A549 treated with DMSO at 1 μM for 4 hours (cell line): ENCODE measurements at places on chromosomes 2 and 18. TPM values are rescaled to one million over a fixed set of nuclear protein-coding genes. Genes with fewer than 3 reads are reported as not detected.

The KYNU gene
- 304 to 362 TPM (median 328 TPM) in 5 replicates for total RNA-seq

The C2orf78 gene
- not detected in 5 replicates for total RNA-seq

The GPR45 gene
- total RNA-seq, result not detected in 5 replicates

The CNDP1 gene
- total RNA-seq, result not detected in 5 replicates

The HOXD3 gene
- 0.15 to 0.18 TPM (median 0.16 TPM) in 4 of 5 replicates, not detected in the other for total RNA-seq

The CYP1B1 gene
- total RNA-seq, result 9.3 to 11.1 TPM (median 10.8 TPM) in 5 replicates

The CCDC178 gene
- total RNA-seq, result not detected in 5 replicates

The MATN3 gene
- 8.9 to 15.9 TPM (median 12.6 TPM) in 5 replicates for total RNA-seq

The DPP10 gene
- not detected in 5 replicates for total RNA-seq

The RAD51AP2 gene
- total RNA-seq, result not detected in 5 replicates

The B4GALT6 gene
- total RNA-seq, result 7.2 to 9.8 TPM (median 9.5 TPM) in 5 replicates

The PELI1 gene
- total RNA-seq, result 1.1 to 1.8 TPM (median 1.4 TPM) in 5 replicates

The CNTNAP5 gene
- not detected in 5 replicates for total RNA-seq

The IL1R2 gene
- 0.62 to 1.1 TPM (median 0.72 TPM) in 5 replicates for total RNA-seq

The TUBA4B gene
- 0.26 to 0.46 TPM (median 0.31 TPM) in 5 replicates for total RNA-seq

The PTH2R gene
- total RNA-seq, result 0.06 TPM in 1 of 5 replicates, not detected in the others

The RAB27B gene
- total RNA-seq, result 11.2 to 20.5 TPM (median 14.8 TPM) in 5 replicates

The ARID5A gene
- total RNA-seq, result 8.4 to 11.8 TPM (median 10.0 TPM) in 5 replicates

The DNAH7 gene
- total RNA-seq, result 0.93 to 1.6 TPM (median 1.2 TPM) in 5 replicates

The TP53I3 gene
- 170 to 198 TPM (median 189 TPM) in 5 replicates for total RNA-seq

The ATP6V1B1 gene
- 1.6 to 3.8 TPM (median 1.8 TPM) in 5 replicates for total RNA-seq

The CD8A gene
- total RNA-seq, result 0.19 to 0.45 TPM (median 0.30 TPM) in 5 replicates

The ASB18 gene
- total RNA-seq, result not detected in 5 replicates

The TMEM169 gene
- 0.40 to 0.91 TPM (median 0.63 TPM) in 5 replicates for total RNA-seq

The CAVIN2 gene
- total RNA-seq, result 7.9 to 11.9 TPM (median 10.8 TPM) in 5 replicates

The POTEJ gene
- not detected in 5 replicates for total RNA-seq

The NOP58 gene
- 115 to 136 TPM (median 126 TPM) in 5 replicates for total RNA-seq

The GPR75 gene
- 1.5 to 2.6 TPM (median 2.2 TPM) in 5 replicates for total RNA-seq

The TMEM198 gene
- 0.54 to 1.3 TPM (median 0.95 TPM) in 5 replicates for total RNA-seq

The AQP4 gene
- 0.06 TPM in 1 of 5 replicates, not detected in the others for total RNA-seq

The HES6 gene
- total RNA-seq, result 11.1 to 14.8 TPM (median 12.2 TPM) in 5 replicates

The LCT gene
- 0.02 to 0.06 TPM (median 0.02 TPM) in 5 replicates for total RNA-seq

The MOCOS gene
- 2.9 to 4.0 TPM (median 3.8 TPM) in 5 replicates for total RNA-seq

The SLC25A12 gene
- total RNA-seq, result 12.3 to 16.3 TPM (median 14.8 TPM) in 5 replicates

The MAP3K19 gene
- not detected in 5 replicates for total RNA-seq

The ITGB6 gene
- 0.56 to 1.8 TPM (median 1.0 TPM) in 5 replicates for total RNA-seq

The LIMS3 gene
- total RNA-seq, result not detected in 5 replicates

The PRSS56 gene
- 0.09 to 0.16 TPM (median 0.12 TPM) in 4 of 5 replicates, not detected in the other for total RNA-seq

The SOWAHC gene
- 18.9 to 23.7 TPM (median 21.1 TPM) in 5 replicates for total RNA-seq

The EGR4 gene
- total RNA-seq, result 0.11 to 0.32 TPM (median 0.25 TPM) in 5 replicates

The EPG5 gene
- total RNA-seq, result 3.3 to 5.6 TPM (median 4.7 TPM) in 5 replicates

The DYSF gene
- 0.72 to 1.2 TPM (median 0.85 TPM) in 5 replicates for total RNA-seq

The PDCD1 gene
- total RNA-seq, result not detected in 5 replicates

The SETBP1 gene
- total RNA-seq, result 0.65 to 0.87 TPM (median 0.79 TPM) in 5 replicates

The YWHAQ gene
- total RNA-seq, result 648 to 722 TPM (median 713 TPM) in 5 replicates

The REG3A gene
- not detected in 5 replicates for total RNA-seq

The DSC3 gene
- 1.6 to 2.5 TPM (median 1.8 TPM) in 5 replicates for total RNA-seq

The HSPD1 gene
- total RNA-seq, result 626 to 751 TPM (median 717 TPM) in 5 replicates

The NTSR2 gene
- total RNA-seq, result not detected in 5 replicates

The CDH19 gene
- total RNA-seq, result 0.96 to 2.1 TPM (median 1.7 TPM) in 5 replicates

The FOXD4L1 gene
- total RNA-seq, result 0.31 to 0.87 TPM (median 0.33 TPM) in 5 replicates

The ARHGAP25 gene
- 0.13 to 0.21 TPM (median 0.16 TPM) in 5 replicates for total RNA-seq

The FAM168B gene
- total RNA-seq, result 86.7 to 102 TPM (median 97.8 TPM) in 5 replicates

The SLC30A3 gene
- 3.2 to 4.9 TPM (median 3.7 TPM) in 5 replicates for total RNA-seq
